GDM1 (cell line): ENCODE measurements at places on chromosomes 3 and 15.

DNA sequence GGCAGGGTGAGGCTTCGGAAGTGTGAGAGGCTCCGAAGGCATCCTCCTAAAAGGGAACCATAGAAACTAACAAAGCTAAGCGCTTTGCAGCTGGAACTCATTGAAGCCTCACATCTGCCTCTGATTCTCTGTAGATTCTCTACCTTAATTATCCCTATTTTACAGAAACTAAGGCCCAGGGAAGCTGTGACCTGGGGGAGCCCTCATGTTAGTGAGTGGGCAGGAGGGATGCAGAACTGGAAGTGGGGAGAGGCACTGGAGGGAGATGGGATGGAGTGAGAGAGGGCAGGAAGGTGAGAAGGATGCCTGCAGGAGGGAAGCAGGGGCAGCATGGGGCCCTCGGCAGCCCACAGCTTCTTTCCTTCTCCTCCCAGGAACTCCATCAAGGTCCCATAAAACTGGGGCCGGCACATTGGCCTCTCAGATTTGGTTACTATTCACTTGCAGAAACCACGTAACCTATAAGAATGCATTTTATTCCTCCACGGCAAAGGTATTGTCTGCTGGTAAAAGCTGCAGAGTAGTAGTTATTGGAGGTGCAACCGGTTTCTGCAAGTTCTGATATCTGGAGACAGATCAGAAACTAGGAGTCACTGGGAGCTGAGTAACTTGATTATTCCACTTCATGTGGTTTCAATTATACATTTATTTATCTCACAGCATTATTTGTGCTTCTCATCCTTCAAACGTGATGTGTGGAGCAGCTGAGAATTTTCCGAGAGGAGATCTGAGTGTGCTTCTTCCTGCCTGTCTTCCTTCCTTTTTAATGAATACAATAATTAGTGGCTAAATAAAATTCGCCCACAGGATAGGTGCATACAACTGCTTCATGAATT is 24.0 kb upstream of the CHCHD6 start:
- DNase-seq: no peak

GRCh38 chr15:42401544-42402454 is 42.5 kb downstream of the CAPN3 start:
- DNase-seq: no peak

- DNase-seq: no peak
These were observed 527.7 kb upstream of the TGFBR2 start for GRCh38 chr3:30078736-30079135.

DNA sequence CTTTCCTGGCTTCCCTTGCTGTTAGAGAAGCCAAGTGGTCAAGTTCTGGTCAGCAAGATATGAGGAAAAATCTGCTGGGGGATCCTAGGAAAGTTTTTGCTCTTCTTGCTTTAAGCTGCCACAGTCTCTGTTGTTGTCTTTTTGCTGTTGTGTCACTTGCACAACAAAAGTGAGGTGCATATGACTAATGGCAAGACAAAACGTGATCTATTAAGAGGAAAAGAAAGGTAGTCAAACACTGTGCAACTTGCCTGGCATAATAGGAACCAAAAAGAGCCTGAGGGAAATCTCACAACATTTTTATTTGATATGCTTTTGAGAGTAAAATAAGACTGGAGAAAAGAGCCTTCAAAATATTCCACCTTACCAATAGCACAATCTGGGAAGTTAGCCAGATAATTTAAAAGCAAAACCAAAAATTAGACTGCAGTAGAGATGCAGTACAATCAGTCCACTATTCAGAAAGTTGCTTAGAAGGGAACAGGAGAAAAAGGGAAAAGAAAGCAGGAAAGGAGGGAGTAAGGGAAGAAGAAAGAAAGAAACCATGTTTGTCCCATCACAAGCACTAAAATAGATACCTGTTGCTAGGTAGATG is 110.0 kb upstream of the SLC4A7 start:
- DNase-seq: no peak

- no peak for DNase-seq
These were observed 37.4 kb downstream of the ARIH1 start for GRCh38 chr15:72511536-72511935.

DNA sequence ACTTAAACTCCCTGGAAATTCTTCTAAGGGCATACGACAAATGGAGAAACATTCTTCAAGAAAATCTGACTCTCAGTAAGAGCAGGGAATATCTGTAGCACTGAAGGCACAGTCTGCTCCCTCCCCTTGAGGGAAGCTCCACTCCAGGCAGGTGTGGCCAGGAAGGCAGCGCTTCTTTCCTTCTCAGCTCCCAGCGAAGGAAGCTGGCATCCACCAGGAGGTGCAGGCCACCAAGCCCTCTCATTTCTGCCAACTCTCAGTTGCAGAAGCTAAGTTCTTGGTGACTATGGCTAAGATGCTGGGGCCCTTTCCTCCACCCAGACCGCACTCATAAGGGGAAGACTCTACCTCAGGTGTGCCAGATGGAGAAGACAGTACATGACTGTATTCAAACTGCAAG is 37.7 kb upstream of the SLC41A3 start:
- DNase-seq: no peak

DNA sequence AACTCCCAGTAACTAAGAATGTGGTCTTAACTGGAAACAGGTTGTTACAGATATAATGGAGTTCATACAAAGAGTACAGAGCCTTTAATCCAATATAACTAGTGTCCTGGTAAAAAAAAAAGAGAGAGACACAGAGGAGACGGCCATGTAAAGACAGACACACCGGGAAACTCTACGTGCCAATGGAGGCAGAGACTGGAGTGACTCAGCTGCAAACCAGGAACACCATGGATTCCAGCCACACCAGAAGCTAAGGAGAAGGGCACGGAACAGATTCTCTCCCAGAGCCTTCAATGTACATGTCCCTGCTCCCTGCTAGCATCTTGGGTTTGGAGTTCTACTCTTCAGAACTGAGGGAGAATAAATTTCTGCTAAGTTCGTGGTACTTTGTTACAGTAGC is 4.5 kb downstream of the RNF168 start:
- DNase-seq: no peak

- no peak for DNase-seq
These were observed 31.0 kb upstream of the ADAMTS17 start for GRCh38 chr15:100372739-100373119.

- DNase-seq: peak; percentile 90
These were observed 11.9 kb downstream of the RASA2 start for GRCh38 chr3:141498598-141499223.

DNA sequence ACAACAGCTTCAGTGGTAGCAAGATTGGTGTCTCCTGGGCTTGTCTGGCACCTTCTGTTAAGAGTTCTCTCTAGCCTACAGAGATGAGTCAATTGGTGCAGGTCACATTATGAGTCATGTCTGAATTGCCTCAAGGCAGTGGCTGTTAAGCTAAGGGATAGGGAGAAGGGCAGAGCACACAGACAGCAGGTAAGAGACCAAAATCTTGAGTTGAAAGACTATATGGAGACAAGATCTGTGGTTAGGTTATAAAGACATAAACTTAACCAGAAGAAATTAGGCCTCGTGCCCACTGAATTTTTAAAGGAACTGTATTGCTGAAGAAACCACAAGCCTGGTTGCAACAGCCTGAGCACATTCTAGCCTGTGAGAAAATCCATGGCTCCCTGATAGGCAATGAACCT is 19.2 kb upstream of the KPNA1 start:
- no peak for DNase-seq

DNA sequence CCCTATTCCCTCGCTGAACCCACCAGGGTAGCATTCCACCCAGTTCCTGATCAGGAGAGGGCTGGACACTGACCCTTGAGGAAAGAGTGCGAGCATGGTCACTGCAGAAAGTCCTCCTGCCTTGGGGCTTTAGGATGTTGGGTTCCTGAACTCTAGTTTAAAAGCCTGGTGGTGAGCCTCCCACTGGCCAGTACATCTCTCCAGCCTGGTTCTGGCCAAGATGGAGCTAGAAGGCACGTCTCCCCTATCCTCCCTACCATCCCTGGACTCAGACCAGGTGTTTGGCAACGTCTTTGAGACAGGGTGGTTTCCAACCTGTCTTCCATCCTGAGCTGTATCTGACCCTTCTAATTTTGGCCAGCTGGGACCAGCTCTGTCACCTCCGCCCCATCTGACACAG is 31.4 kb downstream of the NBEAL2 start:
- no peak for DNase-seq

DNA sequence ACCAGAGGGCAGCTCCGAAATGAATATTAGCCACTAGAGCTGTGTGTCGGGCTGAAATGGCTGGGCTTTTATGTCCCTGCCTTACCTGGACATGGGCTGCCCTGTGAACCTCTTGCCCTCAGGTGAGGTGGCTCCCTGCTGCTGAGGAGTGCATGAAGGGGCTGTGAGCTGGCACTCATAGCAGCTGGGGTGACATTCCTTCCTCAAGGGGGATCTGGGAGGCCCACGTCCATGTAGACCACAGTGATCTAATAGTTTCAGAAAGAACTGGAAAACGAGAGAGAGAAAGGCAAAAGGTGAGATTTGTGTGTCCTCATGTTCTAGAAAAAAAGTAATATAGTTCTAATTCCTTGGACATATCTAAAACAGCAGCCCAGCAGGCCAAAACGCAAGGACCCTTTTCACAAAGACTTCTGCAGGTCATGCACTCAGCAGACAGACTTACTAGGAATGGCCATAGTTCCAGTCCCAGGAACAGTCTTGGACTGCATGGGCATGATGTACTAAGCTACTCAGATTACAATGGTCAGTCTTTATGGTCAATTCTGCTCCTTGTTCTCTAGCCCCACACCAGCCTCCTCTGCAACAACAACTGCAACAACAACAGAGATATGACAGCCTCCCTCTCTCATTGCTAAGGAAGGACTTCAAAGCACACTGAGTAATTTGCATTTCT is 10.8 kb upstream of the SLC24A5 start:
- DNase-seq: no peak

DNA sequence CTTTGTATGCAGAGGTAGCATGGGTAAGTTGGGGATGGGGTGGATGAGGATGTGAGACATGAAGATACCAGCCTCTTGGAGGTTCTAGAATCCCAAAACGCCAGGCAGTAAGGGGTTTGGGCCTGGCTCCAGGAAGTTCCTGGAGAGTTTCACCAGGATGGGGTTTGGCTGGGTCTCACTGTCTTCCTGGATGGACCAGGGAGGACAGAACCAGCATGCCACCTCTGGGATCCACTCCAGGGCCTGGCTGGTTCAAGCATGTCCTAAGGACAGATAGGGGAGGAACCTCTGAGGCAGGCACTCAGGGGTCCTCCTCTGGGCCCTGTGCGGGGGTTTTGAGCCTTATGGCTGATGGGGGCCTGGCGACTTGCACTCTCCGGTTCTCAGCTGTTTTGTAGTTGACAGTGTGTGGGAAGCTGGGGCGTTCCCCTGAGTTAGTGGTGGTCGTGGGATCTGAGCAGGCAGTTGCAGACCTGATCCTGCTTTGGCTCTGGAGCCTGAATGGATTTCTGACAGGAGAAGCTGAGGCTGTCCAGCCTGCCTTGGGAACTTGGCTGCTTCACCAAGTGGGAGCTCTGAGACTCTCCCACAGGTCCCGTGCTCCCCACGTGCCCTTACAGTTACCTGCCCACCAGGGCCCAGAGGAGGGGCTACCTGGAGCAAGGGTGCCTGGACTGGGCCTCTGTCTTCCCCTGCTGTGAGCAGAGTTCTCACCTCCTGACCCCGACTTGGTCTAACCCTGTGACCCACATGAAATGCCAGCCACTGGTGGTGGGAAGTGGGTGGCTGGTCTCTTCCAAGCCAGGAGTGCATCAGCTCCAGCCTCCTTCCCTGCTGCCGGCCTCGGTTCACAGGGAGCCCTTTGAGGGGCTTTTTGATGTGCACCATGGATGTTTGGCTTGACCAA is 128.4 kb downstream of the EEFSEC start:
- DNase-seq: no peak

DNA sequence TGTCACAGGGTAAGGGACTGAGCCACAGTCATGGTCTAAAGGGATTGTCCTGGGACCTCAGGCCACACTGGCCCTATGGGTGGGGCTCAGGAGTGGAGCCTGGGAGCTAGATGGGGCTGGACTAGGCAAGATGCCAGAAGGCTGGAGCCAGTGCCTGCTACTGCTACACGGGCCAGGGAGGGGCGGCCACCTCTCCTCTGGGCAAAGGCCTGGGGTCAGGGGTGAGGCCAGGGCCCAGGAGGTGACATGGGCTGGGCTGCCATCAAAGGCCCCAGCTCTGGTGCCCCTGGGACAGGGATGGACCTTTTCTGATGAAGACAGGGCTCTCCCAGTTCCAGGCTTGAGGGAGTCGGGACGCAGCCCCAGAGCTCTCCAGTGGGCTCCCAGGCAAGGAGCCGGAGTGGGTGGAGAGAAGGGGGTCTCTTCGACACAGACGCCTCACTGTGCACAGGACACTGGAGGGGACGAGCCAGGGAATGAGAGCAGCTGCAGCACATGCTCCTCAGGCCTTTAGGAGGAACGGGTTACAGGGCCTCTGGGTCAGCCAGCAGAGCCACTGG is 62.1 kb upstream of the IQSEC1 start:
- no peak for DNase-seq

GRCh38 chr3:34178415-34178814 is 380.0 kb downstream of the PDCD6IP start:
- no peak for DNase-seq

GRCh38 chr3:66133050-66133757 is 87.6 kb upstream of the SLC25A26 start:
- DNase-seq: no peak

- no peak for DNase-seq
These were observed 29.7 kb upstream of the MDFIC2 start for GRCh38 chr3:70342149-70342548.

DNA sequence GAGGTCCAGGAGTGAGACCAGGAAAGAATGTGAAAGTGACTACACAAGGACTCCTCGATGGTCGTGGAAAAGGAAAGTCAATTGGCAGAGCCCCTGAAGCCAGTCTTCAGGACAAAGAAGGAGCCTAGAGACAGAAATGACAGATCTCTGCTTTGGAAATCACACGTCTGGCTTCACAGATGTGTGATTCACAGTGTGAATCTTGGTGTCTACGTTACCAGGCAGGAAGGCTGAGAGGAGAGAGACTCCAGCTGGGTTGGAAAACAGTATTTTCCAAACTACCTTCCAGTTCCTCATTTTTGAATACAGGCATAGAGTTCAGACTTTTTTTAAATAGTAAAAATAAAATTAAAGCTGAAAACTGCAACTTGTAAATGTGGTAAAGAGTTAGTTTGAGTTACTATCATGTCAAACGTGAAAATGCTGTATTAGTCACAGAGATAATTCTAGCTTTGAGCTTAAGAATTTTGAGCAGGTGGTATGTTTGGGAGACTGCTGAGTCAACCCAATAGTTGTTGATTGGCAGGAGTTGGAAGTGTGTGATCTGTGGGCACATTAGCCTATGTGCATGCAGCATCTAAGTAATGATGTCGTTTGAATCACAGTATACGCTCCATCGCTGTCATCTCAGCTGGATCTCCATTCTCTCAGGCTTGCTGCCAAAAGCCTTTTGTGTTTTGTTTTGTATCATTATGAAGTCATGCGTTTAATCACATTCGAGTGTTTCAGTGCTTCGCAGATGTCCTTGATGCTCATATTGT is 6.0 kb downstream of the CCR2 start:
- DNase-seq: no peak

GRCh38 chr3:72659188-72659587 is 189.1 kb downstream of the SHQ1 start:
- no peak for DNase-seq
